Astrocyte of the cerebellum (primary cell): ENCODE measurements at places on chromosomes 6 and 20.

DNA sequence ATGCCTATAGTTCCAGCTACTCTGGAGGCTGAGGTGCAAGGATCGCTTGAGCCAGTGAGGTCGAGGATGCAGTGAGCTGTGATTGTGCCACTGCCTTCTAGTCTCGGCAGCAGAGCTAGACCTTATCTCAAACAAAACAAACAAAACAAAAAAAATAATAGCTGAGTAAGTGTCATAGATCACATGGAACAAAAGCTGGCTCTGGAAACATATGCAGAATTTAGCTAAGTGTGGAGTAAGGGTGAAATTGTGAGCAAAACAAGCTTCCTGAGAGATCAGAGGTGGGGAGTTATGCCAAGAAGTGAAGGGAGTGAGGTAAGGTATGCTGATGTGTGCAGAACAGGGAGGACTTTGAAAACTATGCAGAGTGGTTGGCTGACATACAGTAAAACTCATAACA, 18.7 kb downstream of the SGK1 start:
- peak; percentile 72 for DNase-seq

DNA sequence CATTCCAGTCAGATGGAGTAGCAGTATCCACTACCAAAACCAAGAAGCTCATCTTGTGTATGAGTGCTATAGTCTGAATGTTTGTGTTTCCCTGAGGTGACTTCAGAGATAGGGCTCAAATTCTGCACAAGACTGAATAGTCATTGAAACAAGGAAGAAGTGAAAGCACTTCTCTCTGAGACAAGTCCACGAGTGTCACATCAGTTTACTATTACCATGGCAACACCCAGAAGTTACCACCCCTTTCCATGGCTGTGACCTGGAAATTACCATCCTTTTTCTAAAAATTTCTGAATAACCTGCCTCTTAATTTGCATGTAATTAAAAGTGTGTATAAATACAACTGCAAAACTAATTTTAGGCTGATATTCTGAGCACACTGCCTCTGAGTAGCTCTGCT, 682.1 kb upstream of the ADGRB3 start:
- no peak for DNase-seq

GRCh38 chr6:155452576-155452975, 3.1 kb downstream of the NOX3 start:
- no peak for DNase-seq

DNA sequence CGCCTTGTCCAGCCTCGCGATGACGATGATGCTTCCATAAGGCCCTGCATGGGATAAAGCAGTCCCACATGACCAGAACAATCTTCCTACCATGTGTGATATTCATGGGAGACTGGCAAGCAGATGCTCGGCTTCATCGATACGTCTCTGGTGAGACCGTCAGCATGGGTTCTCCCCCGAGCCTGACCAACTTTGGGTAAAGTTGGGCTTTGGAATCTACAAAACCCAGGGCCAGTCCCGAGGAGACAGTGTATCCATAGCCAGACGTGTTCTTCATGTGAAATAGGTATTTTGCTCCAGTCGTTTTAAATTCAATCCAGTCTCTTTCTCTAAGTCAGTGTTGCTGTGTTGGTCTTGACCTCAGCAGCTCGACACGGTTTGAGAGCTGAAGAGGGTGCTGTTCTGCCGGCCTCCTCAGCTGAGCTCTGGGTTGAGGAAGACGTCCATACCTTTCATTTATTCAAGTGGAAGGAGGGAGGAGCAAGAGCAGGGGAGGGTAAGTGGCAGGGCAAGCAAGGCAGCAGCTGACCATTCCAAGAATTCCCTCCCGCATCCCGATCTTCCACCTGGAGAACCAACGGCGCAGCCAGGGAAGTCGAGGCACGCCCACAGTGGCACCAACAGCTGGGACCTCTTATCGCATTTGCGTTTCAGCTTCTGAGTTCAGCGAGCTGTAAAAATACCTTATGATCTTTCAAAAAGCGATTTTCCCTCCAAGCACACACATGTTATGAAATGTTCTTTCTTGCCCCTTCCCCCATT, 64.0 kb upstream of the THBS2 start:
- DNase-seq: no peak

GRCh38 chr6:75755704-75756103, 6.7 kb downstream of the MYO6 start:
- DNase-seq: no peak

GRCh38 chr6:122726649-122727048, 52.9 kb upstream of the FABP7 start:
- no peak for DNase-seq

DNA sequence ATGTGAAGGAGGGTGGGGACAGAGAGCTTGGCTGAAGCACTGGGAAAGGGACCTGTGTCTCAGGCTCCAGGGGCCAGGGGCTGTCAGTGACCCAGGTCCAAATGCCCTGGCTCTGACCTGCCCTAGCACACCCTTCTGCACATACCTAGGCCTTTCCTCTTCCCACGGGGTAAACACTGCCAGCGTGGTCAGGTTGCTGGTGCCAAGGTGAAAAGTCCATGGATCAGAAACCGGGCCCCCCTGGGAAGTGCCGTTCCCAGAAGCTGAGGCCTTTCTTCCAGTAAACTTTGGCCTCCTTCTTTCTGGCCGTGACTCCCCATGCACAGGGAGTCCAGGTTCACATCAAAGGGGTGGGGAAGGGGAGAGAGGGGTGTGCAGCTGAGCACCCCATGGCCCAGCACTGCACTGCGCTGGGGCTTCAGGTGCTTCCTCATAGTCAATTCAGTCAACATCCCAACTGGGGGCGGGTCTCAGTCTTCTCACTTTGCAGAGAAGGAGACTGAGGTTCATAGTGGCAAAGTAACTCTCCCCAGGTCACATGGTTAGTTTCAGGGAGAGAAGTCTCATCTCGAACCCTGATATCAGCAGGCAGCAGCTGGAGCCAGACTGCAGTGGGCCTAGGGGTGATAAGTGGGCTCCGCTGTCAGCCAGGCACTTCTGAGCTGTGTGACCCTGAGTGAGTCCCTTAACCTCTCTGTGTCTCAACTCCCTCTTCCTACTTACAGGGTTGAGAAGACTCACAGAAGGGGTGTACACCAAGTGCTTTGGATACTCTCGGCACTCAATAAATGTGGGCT, 17.0 kb downstream of the PCK1 start:
- DNase-seq: no peak

DNA sequence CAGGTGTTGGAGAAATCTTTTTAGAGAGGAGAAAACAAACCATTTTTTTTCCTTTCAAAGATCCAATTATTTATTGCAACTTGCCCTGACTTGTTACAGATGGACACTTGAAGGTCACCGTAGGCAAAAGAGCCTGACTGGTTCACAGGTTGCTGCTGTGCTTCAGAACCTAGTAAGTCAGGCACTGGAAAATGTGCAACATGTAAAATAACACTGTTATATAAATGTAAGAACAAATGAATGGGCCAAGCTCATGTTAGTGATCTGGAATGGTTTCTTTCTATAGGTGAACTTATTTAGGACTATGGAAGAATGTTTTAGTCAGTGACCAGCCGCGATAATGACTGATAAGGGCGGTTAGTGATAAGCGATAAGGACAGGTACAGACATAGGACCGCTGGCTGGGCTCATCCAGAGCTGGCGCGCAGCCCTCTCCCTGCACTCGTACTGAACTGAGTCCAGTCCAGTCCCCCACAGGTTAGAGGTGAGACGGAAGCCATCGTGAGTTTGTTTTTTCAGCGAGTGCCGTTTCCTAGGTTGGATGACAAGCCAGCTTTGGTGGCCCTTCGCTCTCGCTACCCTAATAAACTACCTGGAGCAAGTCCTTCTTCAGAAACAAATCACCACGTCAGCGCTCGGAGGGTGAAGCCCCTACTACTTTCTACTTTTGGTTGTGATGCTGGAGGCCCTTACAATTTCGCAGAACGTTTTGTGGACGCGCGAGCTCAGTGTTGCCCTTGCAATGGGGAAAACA, 94.4 kb upstream of the PRDM1 start:
- no peak for DNase-seq

DNA sequence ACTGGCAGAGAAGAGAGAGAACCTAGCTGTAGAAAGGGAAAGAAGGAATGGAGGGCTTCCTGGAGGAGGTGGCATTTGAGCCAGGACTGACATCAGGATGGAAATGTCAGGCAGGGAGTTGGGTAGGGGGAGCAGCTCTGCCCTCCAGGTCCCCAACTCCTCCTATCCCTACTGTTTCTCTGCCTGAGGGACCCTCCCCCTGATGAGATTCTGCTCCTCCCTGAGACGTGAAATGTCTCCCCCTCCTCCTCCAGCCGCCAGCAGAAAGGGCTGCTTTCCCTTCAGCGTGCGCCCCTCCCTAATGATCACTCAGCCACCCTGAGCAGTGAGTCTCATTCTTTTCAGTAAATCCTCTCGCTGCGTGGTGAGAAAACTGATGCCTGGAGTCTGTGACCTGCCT, 40.6 kb downstream of the HLA-DPB1 start:
- no peak for DNase-seq

DNA sequence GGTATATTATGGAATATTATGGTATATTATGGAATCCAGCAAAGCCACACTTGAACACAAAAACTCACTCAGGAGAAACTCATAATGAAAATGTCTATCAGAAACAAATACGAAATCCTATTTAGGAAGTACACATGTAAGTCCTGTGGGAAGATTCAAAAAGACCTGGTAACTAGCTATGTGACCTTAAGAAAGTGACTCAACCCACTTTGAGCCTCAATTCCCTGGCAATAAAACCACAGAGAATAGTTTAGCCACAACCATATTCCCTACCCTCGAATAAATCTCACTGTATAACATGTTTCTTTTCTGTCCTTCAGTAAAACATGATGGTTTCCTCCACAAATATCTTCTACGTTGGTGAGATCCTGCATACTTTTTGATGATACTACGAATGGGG, 56.4 kb downstream of the ZMYND8 start:
- no peak for DNase-seq

- DNase-seq: no peak
These were observed 522.7 kb upstream of the CDH4 start for GRCh38 chr20:60729135-60729900.

GRCh38 chr6:19519941-19520340, 317.2 kb upstream of the ID4 start:
- no peak for DNase-seq

- DNase-seq: no peak
These were observed 277 bp downstream of the ADGRB3 start for GRCh38 chr6:68635412-68635705.

DNA sequence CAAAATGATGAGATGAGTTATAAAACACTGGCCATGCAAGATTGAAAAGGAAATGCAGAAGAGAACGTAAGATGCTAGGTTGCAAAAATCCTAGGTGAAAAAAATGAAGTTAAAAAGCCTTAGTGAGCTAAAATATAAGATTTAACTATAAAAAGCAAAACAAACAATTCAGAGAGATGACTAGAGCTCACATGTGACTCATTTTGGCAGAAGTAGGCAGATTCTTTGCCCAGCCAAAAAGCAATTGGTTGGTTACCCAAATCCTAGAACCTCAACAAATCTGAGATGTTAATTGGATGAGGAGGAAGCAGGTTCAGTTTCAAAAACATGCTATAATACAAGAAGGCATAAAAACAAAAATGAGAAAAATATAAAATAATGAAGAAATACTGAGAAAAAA, 249.1 kb downstream of the OGFRL1 start:
- DNase-seq: peak; percentile 26

GRCh38 chr6:21679761-21680265, 86.3 kb downstream of the SOX4 start:
- peak; percentile 91 for DNase-seq

DNA sequence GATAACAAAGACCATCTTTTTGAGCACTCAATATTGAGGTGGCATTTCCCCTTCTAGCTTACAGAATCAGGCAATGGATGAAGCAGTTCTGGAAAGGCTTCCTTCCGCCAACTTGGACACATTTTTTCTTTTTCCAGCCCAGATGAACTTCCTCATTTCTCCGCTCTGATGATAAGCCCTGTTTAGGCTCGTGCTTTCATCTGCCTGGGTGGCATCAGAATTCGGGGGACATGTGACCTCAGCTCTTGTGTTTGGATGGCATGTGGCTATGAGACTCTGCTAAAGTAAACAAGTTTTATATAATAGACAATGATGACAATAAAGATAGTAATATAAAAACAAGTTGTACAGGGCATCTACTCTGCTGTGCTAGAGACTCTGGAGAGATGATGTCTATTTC, 796.7 kb downstream of the DHX35 start:
- no peak for DNase-seq

DNA sequence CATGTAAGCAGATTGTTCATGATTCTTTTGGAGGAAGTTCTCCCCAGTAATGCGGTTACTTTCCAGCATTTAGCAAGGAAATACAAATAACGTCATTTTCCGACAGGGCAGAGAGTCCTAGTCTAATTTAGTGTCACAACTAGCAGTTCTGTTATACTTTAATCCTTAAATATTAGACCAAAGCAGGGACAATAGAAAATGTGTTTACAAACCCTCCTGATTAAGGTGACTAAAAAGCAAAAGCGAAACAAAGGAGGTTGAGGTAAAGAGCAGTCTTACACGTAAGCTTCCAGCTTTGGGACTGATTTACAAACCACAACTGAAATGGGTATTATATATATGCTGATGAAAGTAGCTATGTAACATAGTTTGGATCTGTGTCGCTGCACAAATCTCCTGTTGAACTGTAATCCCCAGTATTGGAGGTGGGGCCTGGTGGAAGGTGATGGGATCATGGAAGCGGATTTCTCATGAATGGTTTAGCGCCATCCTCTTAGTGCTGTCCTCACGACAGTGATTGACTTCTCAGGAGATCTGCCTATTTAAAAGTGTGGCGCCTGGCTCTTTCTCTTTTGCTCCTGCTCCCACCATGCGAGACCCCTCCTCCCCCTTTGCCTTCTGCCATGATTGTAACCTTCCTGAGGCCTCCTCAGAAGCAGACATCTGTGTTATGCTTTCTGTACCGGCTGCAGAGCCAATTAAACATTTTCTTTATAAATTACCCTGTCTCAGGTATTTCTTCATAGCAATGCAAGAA, 81.9 kb downstream of the PLCB1 start:
- no peak for DNase-seq

GRCh38 chr20:11810311-11811083, 107.2 kb upstream of the BTBD3 start:
- DNase-seq: peak; percentile 23
